Dermis blood vessel endothelial cell (primary cell): ENCODE measurements at places on chromosomes 12 and 14.

- no peak for DNase-seq
Observed at GRCh38 chr12:118925407-118925806, 55.9 kb upstream of the SRRM4 start.

GRCh38 chr14:105258846-105259245, 10.5 kb downstream of the BTBD6 start:
- DNase-seq, result peak; percentile 15

- DNase-seq, result peak; percentile 48
Observed at GRCh38 chr12:27583981-27584380, 60.0 kb downstream of the PPFIBP1 start.

- DNase-seq, result no peak
Observed at GRCh38 chr12:128570191-128571065, 253.3 kb downstream of the SLC15A4 start.

DNA sequence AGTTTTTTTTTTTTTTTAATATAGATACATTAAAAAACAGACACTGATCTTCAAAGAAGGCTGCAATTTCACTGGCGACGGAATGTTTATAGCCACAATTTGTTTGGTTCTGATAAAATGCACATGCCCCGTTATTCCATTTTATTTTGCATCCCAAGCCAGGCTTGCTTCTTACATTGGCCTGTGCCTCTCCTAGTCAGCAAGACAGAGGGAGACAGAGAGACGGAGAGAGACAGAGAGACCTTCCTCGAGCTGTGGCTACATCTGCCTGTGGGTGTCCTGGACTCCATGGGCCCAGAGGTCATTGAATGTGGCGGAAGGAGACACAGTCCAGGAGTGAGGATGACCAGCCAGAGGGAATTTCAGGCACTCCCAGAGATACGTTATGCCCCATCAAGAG, 926.6 kb downstream of the VRK1 start:
- DNase-seq, result no peak

- DNase-seq, result no peak
Observed at GRCh38 chr14:92731622-92732115, 16.8 kb downstream of the LGMN start.

GRCh38 chr14:49585803-49586672, at the start of gene RPS29:
Gene RPS29 (minus strand): TSS chr14:49586380. CDS start chr14:49586346, 34 bp downstream.
- peak; percentile 100 for DNase-seq

DNA sequence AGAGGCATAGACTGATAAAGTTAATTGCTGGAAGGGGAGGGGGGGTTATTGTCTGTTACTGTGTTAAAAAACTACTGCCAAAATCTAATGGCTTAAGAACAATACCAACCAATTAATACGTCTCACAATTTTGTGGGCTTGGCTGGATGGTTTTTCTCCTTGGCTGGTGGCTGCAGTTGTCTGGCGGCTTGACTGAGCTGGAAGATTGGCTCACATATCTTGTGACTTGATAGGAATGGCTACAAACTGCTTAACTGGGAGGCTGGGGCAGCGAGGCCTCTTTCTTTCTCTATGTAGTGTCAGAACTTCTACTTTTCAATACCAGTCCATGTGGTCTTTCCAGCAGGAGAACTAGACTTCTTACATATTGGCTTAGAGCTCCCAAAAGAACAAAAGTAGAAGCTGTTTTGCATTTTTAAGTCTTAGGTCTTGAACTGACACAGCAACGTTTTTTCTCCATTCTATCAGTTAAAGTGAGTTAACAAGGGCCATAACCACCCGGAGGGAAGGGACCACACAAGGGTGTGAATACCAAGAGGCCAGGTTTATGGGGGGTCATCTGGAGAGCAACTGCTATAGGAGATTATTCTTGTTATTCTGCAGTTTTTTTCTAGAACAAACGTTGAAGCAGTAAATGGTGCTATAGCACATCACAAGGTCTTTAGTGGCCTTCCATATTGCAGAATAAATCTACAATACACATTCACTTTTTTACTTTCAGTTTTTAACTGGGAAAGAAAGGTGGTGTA, 46.9 kb downstream of the ZDHHC17 start:
- DNase-seq, result no peak

DNA sequence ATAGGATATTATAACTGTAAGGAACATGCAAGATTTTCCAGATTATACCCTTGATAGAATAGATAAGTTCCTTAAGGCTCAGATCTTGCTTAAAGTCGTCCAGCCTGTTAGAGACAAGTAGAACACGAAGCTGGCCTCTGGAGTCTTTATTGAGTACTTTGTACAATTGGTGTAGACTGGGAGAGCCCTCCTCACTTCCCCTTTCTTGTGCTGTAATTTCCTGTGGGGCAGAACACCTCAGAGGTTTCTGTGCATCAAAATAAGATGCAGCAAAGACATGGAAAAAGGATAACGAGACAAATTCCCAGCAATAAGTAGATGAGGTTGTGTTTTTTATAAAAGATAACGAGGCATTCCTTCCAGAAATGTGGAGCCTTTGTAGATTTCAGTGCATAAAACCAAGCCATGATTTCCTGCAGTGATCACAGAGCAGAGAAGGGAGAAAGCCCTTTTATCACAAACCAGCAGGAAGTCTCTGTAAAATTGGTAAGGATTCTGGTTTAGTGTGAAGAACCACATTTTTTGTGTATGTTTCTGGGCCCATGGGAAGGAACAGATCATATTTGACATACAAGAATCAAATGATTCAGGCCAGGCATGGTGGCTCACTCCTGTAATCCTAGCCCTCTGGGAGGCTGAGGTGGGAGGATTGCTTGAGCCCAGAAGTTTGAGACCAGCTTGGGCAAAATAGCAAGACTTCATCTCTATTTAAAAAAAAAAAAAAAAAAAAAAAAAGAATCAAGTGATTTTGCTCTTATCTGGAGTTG, 18.0 kb downstream of the GPRC5A start:
- no peak for DNase-seq

- no peak for DNase-seq
Observed at GRCh38 chr14:81018684-81019083, 63.3 kb downstream of the TSHR start.

- DNase-seq, result no peak
Observed at GRCh38 chr12:128682548-128683275, 141.0 kb downstream of the SLC15A4 start.

DNA sequence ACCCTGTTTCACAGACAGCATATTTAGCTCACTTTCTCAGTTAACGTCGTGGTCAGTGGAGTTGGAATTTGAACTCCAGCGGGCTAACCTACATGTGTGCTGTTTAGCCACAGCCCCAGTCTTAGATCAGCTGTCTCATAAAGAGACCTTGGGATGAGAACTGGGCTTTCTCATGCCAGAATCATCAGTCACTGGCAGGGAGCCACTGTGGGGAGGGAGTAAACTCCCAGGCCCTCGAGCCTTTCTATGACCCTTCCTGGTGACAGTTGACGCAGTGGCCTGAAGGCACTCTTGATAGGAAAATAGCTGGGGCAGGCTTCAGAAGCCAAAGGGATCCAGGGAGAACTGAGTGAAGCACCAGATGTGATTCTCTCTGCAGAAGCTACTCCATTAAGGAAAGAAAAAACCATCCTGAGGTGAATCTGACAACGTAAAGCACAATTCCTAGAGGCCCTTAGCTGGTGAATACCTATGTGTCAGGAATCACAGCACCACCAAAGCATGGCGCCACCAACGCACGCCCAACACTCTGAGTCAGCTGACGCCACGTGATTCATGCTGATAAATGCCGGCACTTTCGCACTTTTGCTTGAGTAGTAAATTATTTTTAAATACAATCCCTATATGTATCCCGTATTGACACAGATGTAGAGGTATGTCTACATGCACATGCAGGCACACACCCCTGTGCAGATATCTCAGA, 279.6 kb upstream of the TMEM132C start:
- no peak for DNase-seq

DNA sequence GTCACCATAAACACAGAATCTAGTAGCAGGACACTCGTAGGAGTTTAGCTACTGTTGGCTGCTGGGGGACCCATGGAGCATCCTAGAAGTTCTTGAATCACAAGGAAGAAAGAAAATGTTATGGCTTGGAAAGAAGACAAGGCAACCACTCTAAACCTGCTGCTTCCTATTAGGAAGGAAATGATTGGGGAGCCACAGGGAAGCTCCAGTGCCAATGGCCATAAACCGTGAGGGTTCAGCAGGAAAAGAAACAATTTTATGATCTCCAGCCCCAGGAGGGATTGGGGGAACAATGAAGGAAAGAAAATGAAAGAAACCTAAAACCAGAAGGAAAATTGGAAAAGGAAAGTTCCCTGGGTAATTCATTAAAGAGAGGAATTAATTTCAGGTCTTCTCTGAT, 372.0 kb downstream of the FUT8 start:
- DNase-seq, result no peak

- DNase-seq, result peak; percentile 39
Observed at GRCh38 chr14:68819260-68819691, 26.4 kb upstream of the ZFP36L1 start.

DNA sequence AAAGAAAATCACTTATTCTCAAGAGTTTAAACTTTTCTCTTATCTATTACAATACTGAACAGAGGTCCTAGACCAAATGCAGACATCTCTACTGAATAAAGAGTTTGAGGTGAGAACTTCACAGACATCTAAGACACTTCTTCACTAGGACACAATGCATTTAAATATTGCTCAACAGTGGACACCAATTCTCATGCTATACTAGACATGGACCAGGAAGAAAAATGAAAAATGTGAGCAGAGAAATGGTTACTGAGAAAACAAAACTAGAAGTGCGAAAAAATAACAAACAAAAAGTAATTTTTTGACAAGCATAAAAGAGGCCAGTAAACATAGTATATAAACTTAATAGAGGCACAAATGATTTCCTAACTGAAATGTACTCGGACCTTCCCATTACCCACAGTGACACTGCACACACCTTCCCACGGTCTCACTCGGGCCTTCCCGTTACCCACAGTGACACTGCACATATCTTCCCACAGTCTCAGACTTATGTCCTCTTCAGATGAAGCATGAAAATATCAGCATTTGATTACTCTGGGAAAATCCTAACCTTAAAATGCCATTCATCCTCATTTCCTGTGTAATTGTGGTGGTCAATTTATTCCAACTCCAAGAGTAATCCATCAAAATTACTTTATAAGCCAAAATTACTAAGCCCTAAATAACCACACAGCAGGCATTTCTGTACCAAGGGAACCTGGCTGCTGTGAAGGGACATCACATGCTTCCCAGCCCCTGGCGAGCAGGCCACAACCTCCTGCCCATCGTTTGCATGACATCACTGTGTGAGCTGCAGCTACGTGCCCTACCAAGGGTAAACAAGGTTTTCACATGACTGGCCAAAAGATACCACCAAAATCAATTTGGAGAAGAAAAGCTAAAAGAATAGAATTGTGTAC, 6.4 kb downstream of the SLC15A4 start:
- peak; percentile 71 for DNase-seq

DNA sequence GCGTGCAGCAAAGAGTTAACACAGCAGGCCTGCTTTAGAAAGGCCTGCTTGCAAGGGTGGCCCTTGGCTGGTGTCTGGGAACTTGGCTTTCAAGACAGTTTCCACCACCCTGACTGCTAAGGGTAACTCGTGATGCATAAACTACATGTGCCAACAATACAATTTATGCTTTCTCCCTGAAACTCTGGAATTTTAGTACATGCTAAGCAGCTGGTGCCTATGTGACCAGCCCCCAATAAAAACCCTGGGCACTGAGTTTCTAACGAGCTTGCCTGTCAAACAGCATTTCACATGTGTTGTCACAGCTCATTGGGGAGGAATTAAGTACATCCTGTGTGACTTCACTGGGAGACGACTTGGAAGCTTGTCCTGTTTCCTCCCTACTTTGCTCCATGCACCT, 133.1 kb downstream of the SLC5A8 start:
- no peak for DNase-seq

DNA sequence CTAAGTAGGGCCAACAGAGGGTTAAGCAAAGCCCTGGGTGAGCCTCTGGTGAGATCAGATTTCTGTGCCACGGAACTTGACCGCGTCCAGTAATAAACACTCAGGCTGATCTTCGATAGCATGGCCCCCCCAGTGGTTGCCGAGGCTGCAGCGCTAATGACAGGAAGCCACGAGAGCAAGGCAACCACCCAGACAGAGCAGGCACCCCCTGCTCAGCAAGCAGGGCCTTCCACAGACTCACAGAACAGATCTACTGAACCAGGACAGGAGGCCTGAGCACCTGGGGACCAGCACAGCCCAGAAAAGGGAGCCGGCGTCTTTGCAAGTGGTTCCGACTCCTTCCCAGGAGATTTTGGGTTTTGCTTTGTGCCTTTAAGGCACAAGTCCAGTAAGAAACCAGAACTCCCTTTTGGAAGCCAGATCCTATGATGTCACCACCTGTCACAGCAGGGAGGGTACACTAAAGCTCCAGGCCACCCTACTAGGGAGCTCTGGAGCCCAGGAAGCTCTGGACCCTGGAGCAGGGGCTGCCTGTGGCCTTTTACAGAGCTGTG, 42.3 kb downstream of the BCL11B start:
- DNase-seq, result no peak
